ENCODE measurements at places on chromosomes 2 and 18.

DNA sequence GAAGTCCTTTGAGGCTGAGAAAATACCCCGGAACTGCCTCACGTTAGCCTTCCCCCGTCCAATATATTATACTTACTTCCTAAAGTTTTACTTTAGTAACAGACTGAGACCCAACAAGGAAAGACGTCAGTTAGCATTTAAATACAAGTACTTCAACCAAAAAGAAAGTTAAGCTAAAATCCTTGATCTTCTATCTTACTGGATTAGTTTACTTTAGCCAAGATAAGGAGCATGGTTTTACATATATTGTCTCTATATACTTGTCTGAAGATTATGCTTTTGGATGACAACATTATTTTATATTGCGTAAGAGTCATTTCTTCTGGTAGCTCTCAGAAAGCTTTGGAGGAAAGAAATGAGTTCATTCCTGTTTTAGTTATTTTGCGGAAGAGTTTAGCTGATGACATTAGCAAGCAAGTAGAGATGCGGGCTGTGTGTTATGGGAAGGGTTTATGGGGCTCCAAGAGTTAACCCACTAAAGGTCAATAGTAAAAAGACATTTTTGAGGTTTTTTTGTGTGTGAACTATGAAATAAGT lies 532.9 kb downstream of the ZNF516 start:
- DNase-seq = no peak

- no peak for DNase-seq
Measured at GRCh38 chr2:95278637-95279225, 4.5 kb downstream of the PROM2 start.

DNA sequence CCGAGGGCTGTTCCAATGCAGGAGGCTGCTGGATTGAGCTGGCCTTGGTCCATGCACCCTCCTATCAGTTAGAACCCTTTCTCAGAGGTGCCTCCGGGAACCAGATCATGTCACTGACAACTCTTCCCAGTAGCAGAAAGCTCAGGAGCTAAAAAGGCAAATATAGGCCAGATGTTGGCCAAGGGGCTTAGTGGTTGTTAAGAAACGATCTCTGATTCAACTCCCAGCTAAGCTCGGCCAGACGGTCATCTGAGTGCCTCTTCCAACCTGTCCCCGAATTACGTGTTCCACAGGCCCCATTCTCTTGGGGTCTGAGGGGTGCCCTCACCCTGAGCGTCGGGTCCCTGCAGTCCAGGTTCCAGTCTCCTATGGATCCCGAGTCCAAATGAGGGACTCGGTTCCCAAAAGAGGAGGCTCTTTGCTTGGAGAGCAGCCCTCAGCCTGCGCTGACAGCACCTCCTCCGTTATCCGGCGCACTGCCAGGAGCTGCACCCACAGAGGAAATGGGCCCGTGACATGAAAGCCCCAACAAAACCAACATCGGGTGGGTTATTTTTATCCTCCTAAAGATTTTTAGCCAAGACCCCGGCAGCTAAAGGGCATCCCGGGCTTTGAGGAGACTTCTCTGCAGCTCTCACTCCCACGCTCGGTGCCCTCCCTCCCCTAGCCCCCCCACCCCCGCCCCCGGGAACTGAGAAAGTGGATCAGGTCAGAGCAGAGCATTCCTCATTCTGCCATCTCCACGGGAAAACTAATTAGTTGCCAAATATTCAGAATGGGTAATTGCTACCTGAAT lies 106.6 kb upstream of the ID2 start:
- DNase-seq = no peak

DNA sequence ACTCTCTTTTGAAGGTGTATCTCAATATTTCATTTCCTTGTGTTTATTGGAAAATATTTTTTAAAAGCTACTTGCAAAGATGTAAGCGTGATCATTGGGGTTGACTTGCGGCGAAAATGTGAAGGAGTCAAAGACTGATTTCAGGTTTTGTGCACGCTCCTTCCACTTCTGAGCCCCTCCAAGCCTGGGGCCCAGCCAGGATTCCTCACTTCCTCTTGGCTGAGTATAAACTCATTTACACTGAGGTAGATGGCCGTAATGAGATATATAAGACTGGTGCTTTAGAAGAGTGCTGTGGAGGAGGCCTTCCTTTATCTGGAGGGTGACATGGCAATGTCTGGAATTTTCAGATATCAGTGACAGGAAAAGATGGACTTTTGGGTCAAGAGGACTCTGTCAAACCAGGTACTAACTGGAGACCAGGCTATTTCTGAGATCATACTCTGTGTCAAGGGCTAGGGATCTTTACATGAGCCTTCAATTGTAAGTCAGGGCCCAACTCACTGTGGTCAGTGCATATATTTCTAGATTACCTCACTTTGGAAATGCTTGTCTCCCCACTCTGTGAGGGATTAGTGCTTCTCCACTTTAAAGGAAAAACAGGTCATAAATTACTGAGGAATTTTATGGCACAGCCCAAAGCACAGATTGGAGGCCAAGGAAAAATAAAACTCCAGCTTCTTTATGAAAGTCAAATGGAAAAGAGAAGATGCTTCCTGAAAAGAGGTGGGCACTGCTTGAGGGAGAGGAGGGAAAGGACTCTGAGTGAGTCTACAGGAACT lies 22.8 kb downstream of the PRKCE start:
- DNase-seq = no peak

GRCh38 chr18:35430721-35431373 lies 53.7 kb upstream of the ZNF396 start:
- DNase-seq = no peak

GRCh38 chr2:43461453-43462073 lies 134.3 kb downstream of the THADA start:
- DNase-seq = peak; percentile 80

Measured in Karpas-422 (cell line).